DMS79 treated with DMSO at 0.1 percent for 48 hours (cell line): ENCODE measurements at places on chromosomes 5 and 9.

DNA sequence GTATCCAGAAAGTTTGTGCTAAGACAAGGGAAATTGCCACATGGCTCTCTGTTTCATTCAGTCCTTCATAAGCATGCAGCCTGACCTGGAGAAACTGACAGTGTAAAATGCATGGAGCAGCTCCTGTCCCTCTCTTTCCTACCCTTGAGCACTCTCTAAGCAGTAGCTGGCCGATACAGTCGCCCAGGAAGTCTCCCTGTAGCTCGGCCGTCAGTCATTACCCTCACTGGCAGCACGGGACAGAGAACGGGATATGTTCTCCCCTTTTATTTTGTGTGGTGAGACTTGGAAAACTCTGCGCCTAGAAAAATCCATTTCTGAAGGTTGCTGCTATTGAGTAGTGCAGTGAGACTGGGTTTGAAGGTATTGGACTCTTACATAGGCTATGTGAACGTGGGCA, 56.8 kb upstream of the KCNMB1 start:
- no peak for DNase-seq

DNA sequence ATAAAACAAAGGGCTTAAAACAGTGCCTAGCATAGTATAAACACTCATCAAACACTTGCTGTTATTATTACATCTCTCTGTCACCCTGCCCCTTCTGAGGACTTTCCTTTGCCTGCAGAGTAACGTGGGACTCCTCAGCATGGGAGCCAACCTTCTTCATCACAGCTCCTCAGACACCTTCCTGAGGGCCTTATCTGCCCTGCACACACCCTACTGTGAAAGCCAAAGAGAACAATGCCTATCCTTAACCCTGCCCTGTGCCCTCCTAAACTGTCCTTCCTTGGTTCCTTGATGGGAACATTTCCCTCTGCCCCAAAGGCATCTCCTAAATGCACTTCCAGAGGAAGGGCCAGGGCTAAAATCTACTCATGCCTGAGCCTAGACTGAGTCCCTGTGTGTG, 20.6 kb upstream of the HAND1 start:
- DNase-seq: no peak

DNA sequence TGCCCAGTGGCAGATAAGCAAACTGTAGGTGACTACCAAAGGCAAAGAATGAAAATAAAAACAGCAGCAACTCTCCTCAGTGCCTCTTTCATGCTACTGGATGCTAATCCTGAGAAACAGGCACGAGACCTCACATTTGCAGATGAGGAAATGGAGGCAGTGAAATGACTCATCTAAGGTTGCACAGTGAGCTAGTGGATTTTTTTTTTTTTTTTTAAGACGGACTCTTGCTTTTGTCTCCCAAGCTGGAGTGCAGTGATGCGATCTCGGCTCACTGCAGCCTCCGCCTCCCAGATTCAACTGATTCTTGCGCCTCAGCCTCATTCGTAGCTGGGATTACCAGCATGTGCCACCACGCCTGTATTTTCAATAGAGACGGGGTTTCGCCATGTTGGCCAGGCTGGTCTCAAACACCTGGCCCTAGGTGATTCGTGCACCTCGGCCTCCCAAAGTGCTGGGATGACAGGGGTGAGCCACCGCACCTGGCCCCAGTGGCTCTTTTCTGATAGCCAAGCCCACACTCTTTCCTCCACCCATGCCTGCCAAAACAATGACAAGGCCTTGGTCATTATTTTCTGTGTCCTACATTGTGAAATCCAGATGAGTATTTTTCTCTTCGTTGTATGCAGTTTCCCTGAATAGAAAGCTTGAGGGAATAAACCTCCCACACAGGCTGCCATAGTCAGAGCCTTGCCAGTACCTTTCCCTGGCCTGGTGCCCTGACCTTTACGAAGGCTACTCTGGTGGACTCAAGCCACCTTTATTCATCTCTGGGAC, 19.2 kb downstream of the DOCK2 start:
- DNase-seq: no peak

- no peak for DNase-seq
Measured at GRCh38 chr5:77180167-77181081, 30.1 kb upstream of the PDE8B start.

DNA sequence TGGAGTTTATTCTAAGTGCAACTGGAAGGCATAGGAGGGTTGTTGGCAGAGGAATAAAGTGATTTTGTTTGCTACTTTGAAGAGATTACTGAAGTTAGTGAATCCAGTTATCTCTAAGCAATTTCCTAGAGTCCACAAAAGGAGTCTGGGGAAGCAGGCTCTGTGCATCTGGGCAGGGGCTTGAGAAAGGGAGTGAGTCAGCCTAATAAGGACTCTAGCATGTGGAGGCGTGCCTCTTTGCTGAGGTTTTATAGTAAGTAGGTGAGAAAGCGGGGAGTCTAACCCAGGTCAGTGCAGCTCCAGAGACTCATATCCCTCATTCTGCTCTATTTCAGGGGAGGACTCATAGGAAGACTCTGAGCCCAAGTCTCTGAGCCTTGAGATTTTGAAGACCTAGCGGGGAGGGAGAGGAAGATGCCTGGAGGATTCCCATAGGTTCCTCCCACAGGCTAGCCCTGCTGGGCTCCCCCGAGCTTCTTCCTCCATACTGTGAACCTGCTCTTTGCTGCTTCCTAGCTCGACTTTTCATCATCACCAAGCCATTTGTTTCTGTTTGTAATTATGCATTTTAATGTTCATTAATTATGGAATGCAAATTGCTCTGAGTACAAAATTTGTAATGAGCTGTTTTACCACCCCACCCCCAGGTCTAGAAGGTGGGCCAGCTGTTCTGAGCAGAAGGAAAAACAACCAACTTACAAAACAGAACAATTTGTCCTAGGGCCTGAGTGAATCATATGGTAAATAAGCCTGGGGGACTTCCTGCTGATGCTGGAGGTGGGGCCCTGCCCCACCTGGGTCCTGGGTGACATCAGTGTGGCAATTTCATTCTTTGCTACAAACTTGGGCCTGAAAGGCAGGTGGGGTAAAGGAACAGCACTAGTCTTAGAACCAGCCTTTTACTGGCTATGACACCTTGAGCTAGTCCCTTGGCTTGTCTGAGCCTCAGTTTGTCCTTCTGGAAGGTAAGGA, 150.2 kb downstream of the TRIM32 start:
- DNase-seq: peak; percentile 58

- no peak for DNase-seq
Measured at GRCh38 chr9:221989-222776, 7.5 kb downstream of the DOCK8 start.

- DNase-seq: no peak
Measured at GRCh38 chr9:72950875-72951442, 1.9 kb downstream of the ALDH1A1 start.

DNA sequence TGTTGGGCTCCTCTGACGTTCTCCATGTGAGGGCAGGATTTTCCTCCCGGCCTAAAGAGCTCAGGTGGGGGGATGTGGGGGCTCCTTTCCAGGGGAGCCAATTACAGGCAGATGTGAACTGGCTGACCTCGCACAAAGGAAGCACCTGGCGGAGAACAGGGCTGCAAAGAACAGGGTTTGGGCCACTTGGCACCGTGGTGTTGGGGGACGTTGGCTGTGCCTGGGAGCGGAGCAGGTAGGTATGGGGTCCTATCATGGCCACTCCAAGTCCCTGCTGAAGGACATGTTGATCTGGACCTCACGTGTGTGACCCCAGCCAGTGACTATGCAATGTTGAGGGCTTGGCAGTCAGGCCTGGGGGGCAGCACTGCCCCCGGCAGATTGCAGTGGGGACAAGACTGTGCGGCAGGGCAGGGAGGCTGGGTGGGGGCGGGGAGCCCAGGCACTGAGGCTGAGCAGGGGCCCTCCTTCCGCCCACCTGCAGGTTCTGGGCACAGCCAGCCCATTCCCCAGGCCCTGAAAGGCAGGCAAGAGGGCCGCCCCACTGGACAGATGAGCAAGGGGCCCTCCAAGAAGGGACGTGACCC, 19.4 kb downstream of the FIBCD1 start:
- DNase-seq: no peak

DNA sequence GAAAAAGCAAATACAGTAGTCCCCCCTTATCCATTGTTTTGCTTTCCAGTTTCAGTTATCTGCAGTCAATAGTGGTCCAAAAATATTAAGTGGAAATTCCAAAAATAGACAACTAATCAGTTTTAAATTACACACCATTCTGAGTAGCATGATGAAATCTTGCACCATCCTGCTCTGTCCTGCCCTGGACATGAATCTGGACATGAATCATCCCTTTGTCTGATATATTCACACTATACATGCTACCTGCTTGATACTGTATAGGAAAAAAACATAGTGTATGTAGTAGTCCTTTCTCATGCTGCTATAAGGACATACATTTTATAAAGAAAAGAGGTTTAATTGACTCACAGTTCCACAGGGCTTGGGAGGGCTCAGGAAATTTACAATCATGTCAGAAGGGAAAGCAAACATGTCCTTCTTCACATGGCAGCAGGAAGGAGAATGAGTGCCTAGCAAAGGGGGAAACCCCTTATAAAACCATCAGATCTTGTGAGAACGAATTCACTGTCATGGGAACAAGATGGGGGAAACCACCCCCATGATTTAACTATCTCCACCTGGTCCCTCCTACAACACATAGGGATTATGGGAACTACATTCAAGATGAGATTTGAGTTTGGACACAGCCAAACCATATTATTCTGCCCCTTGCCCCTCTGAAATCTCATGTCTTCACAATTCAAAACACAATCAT, 153.9 kb downstream of the ARRDC3 start:
- no peak for DNase-seq

GRCh38 chr5:113425909-113426308, 8.9 kb downstream of the TSSK1B start:
- no peak for DNase-seq

- DNase-seq: no peak
Measured at GRCh38 chr9:116191576-116192415, 38.2 kb downstream of the PAPPA start.

- no peak for DNase-seq
Measured at GRCh38 chr9:127366594-127366993, 30.4 kb upstream of the SLC2A8 start.

DNA sequence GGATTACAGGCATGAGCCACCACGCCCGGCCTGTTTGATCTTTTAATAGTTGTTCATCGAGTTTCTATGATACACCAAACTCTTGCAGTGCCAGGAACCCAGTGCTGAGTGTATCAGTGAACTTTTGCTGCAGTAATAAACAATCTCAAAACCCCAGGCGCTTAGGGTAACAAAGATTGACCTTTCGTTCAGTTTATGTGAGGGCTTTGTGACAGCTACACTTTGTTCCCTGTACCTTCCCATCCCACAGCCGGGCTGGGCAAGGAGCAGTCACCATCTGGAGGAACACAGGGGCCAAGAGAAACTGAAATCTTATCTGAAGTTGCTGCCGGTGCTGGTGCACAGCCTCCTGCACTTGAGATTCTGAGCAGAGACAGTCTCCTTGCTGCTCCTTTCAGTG, 17.2 kb upstream of the WNK2 start:
- DNase-seq: no peak

GRCh38 chr5:6066016-6066415, 312.3 kb downstream of the MED10 start:
- no peak for DNase-seq

GRCh38 chr5:177025101-177025601, 2.7 kb downstream of the ZNF346 start:
- DNase-seq: peak; percentile 5

DNA sequence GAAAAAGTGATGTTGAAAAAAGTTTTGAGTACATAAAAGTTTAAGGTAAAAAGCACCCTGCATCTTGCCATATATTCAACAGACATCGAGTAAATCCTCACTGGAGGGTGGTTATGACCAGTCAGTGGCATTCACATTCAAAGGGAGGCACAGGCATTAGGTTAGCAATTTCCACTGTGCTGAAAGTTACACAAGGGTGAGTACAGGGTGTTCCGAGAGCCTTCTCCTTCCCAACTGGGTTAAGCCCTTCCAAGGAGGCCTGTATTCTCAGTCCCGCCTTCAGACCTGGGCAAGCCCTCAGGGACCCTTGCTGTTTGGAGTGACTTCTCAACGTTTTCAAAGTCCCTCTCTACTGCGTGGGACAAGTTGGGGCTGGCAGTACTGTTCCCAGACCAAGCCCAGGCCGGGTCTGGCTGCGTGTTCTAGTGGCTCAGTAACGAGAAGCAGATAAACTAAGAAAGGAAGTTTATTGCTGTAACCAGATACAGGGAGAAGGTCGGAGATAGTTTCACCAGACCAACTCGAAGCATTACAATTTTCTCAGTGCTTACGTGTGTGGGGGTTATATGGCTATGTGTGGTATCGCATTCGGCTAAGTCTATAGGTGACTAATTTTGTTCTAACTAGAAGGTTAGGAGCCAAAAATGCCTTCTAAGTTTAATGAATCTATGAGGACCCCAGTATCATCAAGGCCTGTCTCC, 13.0 kb upstream of the SETX start:
- no peak for DNase-seq

- no peak for DNase-seq
Measured at GRCh38 chr9:83274787-83275186, 211.8 kb upstream of the RASEF start.

DNA sequence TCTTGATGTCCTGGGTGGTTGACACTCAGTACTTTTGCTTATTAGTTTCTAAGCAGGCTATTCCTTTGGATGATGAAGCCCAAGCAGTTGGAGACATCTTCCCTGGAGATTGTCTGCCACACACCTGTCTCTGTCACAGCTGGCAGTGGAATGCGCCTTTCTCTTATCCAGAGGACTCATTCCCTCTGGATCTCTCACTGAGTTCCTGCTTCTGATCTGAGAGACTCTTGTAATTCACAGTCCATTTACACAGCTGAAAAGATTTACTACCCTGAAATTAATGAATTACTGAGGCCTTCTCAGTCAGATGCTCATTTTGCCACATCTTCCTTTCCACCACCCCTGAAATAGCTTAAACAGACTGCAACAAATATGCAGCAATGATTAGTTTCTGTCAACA, 15.9 kb downstream of the TAL2 start:
- no peak for DNase-seq

DNA sequence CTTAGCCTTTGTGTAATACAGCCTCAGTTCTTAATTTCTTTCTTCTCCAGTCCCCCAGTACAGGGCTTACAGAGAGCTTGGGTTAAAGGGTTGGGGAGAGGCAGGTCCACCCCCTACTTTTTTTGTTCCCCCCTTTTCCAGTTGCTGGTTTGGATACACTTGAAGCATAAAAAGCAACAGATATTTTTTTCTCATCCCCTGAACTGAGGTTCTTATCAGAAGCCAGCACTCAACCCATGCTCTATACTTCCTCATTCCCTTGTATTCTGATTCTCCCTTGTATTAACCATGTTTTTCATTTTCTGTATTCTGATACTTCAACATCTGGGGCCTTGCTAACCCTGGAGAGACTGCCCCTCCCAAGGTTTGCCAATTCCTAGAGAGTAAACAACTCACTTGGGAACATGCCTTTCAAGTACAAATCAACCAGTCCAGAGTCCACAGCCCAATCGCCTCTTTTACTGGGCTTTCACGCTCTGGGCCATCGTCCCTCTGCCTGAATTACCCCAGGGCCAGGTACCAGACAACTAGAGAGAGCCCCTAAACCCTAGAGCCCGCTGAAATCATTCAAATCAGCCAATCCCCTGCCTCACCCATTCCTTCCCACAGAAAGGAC, 333.4 kb upstream of the PUM3 start:
- DNase-seq: no peak

GRCh38 chr5:168434746-168435321, 51.4 kb upstream of the RARS1 start:
- DNase-seq: no peak
